Stimulated activated CD4-positive, alpha-beta T cell treated with anti-CD3 and anti-CD28 coated beads, Interleukin-12 subunit alpha, Interleukin-12 subunit beta, amount 100 ng/mL, for 48 hours (primary cell): ENCODE measurements at places on chromosomes 4 and X.

- DNase-seq: no peak
Measured at GRCh38 chr4:185598846-185599552, 63.7 kb upstream of the PDLIM3 start.

GRCh38 chrX:22365460-22365859, 92.7 kb downstream of the CBLL2 start:
- DNase-seq: no peak

DNA sequence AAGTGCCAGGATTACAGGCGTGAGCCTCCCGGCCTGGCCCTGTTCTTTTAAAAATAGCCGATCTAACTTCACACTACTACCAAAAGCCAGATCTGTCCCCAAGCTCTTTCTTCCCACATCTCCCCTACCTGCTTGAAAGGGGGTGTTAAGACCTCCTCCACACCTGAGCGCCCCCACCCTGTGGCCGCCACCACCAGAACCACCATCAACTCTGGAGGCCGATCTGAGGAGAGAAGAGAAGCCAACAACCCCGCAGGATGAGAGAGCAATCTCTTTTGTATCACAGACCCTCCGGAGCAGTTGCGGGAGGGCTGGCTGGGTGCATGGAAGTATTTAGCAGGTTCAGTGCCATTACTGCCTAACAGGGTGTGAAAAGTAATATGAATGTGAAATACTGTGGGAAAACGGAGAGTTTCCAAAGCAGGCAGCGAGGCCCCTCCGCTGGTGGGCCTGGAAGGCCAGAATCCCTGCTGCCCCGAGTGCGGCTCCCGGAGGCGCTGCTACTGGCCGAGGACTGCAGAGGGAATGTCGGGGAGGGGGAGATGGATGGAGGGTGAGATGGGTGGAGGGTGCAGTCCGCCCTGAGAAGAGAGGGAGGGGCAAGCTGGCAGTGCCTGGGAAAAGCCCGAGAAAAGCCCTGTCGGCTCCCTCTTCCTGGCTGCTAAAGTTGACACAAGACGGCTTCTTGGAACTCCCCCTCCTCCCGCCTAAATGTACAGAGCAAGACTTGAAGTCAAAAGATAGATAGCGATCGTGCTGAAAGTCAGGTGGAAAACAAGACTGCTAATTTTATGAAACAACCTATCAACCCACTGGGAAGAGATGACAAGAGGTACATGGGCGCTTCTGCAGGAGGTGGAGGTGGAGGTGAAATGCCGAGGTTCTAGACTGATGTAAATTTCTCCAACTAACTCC, 22.3 kb downstream of the HAND2 start:
- DNase-seq: no peak

DNA sequence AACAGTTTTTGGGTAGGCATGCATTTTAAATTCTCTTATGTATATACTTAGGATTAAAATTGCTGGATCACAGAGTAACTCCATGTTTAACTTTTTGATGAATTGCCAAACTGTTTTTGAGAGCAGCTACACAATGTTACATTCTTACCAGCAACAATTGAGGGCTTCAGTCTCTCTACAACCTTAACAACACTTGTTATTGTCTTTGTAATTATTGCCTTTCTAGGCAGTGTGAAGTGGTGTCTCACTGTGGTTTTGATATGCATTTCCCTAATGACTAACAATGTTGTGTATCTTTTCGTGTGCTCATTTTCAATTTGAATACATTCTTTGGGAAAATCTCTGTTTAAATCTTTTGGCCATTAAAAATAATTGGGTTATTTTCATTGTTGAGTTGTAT, 17.3 kb upstream of the F11 start:
- no peak for DNase-seq

GRCh38 chr4:118154649-118155048, 120.4 kb downstream of the NDST3 start:
- DNase-seq: no peak

GRCh38 chr4:182309877-182310276, 66.7 kb downstream of the TENM3 start:
- no peak for DNase-seq

DNA sequence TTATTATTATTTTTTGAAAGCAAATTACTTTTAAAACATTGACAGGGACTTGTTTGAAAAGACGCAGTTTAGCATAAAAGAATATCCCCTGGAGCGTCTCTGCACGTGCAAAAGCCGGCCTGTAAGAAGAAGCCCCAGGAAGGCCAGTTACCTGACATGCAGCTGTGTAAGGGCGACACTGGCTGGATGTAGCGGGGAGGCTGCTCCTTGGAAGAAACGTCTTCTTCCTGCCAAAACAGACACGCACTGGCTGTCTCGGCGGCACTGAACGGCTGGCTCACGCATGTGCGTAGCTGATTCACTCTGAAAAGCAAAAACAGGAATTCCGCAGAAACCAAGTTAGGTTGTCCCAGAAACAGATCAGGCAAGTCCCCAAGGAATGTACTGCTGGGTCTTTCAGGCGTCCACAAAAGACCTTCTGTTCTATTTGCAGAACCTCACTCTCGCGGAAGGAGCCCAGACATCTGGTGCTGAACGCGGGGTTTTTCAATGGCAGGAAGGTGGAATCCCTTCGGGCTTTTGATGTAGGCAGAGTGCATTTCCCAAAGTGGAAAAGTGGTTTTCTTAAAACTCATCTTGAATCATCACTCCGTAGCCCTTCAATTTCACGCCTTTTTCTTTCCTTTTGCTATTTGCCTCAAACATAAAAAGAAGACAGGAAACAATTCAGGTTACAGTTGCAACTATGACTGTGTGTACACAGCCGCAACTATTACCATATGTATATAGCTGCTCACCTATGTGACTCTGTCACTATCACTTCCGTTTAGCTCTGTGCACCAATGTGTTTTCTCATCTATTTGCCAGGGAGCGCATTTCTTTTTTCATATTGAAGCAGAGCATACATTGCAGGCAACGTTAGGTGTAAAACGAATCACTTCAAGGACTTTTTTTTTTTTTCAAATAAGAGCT, 38.1 kb upstream of the ARSH start:
- DNase-seq: no peak

- no peak for DNase-seq
Measured at GRCh38 chrX:135009057-135009610, 13.2 kb downstream of the RTL8B start.

GRCh38 chr4:41334182-41334581, 77.5 kb downstream of the UCHL1 start:
- no peak for DNase-seq

GRCh38 chrX:14916017-14916674, 42.9 kb downstream of the MOSPD2 start:
- no peak for DNase-seq

- no peak for DNase-seq
Measured at GRCh38 chr4:45349859-45350258, 623.5 kb upstream of the GNPDA2 start.

DNA sequence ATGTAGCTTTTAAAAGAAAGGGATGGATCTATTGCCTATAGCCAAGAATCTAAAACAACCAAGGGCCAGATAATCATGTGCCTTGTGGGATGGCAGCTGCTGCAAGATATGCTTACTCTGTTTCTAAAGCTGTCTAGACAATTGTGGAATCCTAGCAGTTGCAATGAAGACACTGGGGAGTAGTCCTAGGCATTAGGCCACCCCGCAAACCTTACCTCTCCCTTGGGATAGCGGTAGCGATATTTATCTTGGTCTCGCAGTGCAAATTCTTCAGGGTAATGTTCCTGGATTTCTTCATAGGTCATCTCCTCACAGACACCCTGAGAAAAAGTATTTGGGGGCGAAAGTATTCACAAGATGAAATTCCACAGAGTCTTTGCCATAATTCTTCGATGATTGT, 24.6 kb downstream of the TRO start:
- no peak for DNase-seq

DNA sequence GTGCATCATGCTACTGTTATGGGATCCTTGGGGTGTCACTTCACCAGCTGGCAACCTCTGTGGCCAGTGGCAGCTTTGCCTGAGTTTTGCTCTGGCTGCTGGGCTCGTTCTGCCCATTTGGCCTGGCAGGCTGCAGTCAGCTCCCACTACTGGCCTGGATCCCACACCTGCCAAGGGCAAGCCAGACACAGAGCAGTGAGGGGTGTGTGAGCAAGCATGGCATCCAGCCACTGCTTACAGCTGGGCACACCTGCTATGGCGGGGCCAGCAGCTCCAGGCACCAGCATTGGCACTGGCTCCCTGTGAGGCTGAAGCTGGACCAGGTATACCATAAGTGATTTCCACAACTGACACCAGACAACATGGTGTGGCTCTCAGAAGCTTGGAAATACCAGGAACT, 183.4 kb downstream of the NPFFR2 start:
- no peak for DNase-seq

DNA sequence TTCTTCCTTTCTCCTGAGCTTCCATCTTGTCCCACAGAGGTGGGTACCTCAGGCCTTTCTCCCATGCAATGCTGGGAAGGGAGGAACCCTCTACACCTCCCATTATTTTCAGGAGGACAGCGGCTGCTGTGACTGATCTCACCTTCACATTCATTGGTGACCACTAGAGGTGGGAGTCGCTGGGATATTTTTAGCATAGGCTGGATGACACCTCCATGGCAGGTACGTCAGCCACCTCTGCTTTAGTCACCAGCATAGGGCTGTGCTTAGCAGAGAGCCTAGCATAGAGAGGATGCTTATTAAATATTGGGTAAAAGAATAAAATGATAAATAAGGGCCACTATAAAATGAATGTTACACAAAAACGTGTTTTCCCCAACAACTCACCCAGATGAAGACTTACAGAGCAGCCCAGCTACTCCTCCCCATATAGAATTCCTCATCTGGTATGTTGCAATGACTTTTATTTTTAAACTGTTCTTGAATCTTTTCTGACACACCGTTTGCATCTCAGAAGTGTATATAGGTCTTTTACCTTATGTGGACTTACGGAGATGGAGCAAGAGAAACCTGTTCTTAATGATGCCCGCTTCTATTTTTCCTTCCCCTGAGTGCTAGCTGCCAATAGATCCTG, 60.9 kb upstream of the SORBS2 start:
- DNase-seq: no peak

- no peak for DNase-seq
Measured at GRCh38 chr4:3783693-3784306, 17.6 kb downstream of the ADRA2C start.
